Nasal cavity respiratory epithelium epithelial cell of viscerocranial mucosa (primary cell): ENCODE measurements at places on chromosomes 1 and 21. TPM values are rescaled to one million over a fixed set of nuclear protein-coding genes. Genes with fewer than 3 reads are reported as not detected.

BNIPL gene
- 3.3 and 7.5 TPM in 2 replicates for total RNA-seq

HSPG2 gene
- 49.2 and 521 TPM in 2 replicates for total RNA-seq

OLFML2B gene
- total RNA-seq = 0.21 TPM in 1 of 2 replicates, not detected in the other

MOV10 gene
- 11.6 and 52.1 TPM in 2 replicates for total RNA-seq

CYB5RL gene
- 3.8 and 4.1 TPM in 2 replicates for total RNA-seq

CDC42BPA gene
- 42.4 and 46.8 TPM in 2 replicates for total RNA-seq

SMG7 gene
- 25.6 and 51.3 TPM in 2 replicates for total RNA-seq

SPRR1A gene
- total RNA-seq = 3.1 and 9.5 TPM in 2 replicates

ANKRD34A gene
- total RNA-seq = under 0.01 and 0.21 TPM in 2 replicates

ZRANB2 gene
- total RNA-seq = 57.9 and 62.9 TPM in 2 replicates

B3GALT2 gene
- total RNA-seq = not detected in 2 replicates

SPRR2A gene
- total RNA-seq = 4.8 and 25.3 TPM in 2 replicates

PDZK1IP1 gene
- 0.68 and 12.2 TPM in 2 replicates for total RNA-seq

FNDC5 gene
- under 0.01 TPM in 1 of 2 replicates, not detected in the other for total RNA-seq

ANGPTL3 gene
- total RNA-seq = not detected in 2 replicates

ILDR2 gene
- total RNA-seq = not detected in 2 replicates

PLPPR5 gene
- total RNA-seq = under 0.01 TPM in 1 of 2 replicates, not detected in the other

SLC1A7 gene
- total RNA-seq = not detected in 2 replicates

FCRL2 gene
- not detected in 2 replicates for total RNA-seq

CENPF gene
- 0.85 and 1.0 TPM in 2 replicates for total RNA-seq

RHD gene
- total RNA-seq = not detected in 2 replicates

TMEM200B gene
- 1.4 and 2.1 TPM in 2 replicates for total RNA-seq

AMY2A gene
- not detected in 2 replicates for total RNA-seq

FAM163A gene
- total RNA-seq = not detected in 2 replicates

PGBD5 gene
- total RNA-seq = 0.68 and 18.9 TPM in 2 replicates

BMP8A gene
- 0.34 TPM in 1 of 2 replicates, not detected in the other for total RNA-seq

NRIP1 gene
- 73.5 and 105 TPM in 2 replicates for total RNA-seq

RPTN gene
- total RNA-seq = 0.78 and 1.7 TPM in 2 replicates

HES3 gene
- total RNA-seq = not detected in 2 replicates

CFHR3 gene
- 0.14 TPM in 1 of 2 replicates, not detected in the other for total RNA-seq

PRAMEF2 gene
- not detected in 2 replicates for total RNA-seq

OXCT2 gene
- total RNA-seq = 0.36 and 1.7 TPM in 2 replicates

EMC1 gene
- 78.9 and 90.5 TPM in 2 replicates for total RNA-seq

POU3F1 gene
- under 0.01 and 0.43 TPM in 2 replicates for total RNA-seq

PBX1 gene
- total RNA-seq = 1.0 and 18.7 TPM in 2 replicates

FOXJ3 gene
- 16.4 and 28.7 TPM in 2 replicates for total RNA-seq

NBPF6 gene
- total RNA-seq = under 0.01 TPM in 1 of 2 replicates, not detected in the other
